ENCODE measurements at places on chromosomes 16 and 17. TPM values are rescaled to one million over a fixed set of nuclear protein-coding genes. Genes with fewer than 3 reads are reported as not detected.

GRCh38 chr16:24988129-24988518, 27.0 kb downstream of the ARHGAP17 start:
- H3K27me3 ChIP-seq: no peaks in the 10 kb centered on the region
- peak overlapping the region; percentile 12 for H3K4me3 ChIP-seq
- no peaks in the 10 kb centered on the region for H3K36me3 ChIP-seq
- no peak for DNase-seq
- H3K27ac ChIP-seq: peak overlapping the region; percentile 79

DNA sequence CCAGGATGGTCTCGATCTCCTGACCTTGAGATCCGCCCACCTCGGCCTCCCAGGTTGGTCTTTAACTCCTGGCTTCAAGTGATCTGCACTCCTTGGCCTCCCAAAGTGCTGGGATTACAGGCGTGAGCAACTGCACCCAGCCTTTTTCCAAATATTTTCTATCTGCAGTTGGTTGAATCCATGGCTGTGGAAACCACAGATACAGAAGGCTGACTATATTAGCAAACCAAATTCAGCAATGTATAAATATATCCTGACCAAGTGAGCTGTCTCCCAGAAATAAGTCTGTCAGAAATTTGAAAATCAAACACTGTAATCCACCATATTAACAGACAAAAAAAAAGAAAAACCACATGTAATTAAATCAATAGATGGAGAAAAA, 9.6 kb downstream of the CFDP1 start:
- H3K27me3 ChIP-seq: no peaks in the 10 kb centered on the region
- DNase-seq: no peak
- H3K4me1 ChIP-seq: peaks cover 35% of the 10 kb centered on the region
- H3K36me3 ChIP-seq: no peaks in the 10 kb centered on the region
- H3K27ac ChIP-seq: no peak overlapping the region
- no peak overlapping the region for H3K4me3 ChIP-seq

The FBXW10 gene
- total RNA-seq: 0.09 TPM

- H3K27me3 ChIP-seq: no peaks in the 10 kb centered on the region
- H3K36me3 ChIP-seq: no peaks in the 10 kb centered on the region
- peak overlapping the region; percentile 97 for H3K27ac ChIP-seq
Observed at GRCh38 chr16:81445966-81446906, 1.6 kb downstream of the CMIP start.

The SEPTIN12 gene
- total RNA-seq: not detected

DNA sequence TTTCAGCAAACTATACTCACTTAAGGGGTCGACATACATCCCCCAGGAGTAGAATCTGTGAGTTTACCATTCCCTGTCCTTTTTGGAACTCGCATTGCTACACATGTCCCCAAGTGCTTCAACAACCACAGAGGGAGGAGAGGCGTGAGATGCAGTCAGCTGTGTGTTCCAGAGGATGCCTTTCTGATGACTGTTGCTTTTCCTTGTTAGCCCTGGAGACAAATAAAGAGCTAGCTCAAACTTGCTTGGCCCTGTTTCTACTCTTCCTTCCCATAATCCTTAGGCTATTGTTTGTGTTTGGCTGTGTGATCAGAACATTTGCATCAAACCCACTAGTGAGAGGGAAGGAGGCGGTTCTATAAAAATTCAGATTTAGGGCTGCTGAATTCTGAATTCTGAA, 264.0 kb downstream of the ENGASE start:
- no peak overlapping the region for H3K27ac ChIP-seq
- no peak for DNase-seq
- H3K4me1 ChIP-seq: no peaks in the 10 kb centered on the region

The KIFC3 gene
- total RNA-seq: 72.4 TPM

The SLX4 gene
- 3.1 TPM for total RNA-seq

- no peak for DNase-seq
- no peaks in the 10 kb centered on the region for H3K36me3 ChIP-seq
- no peak overlapping the region for H3K27ac ChIP-seq
- no peaks in the 10 kb centered on the region for H3K27me3 ChIP-seq
- no peak overlapping the region for H3K4me3 ChIP-seq
Observed at GRCh38 chr17:65990593-65990992, 201.3 kb downstream of the CEP112 start.

The TUBB3 gene
- 8.0 TPM for total RNA-seq

GRCh38 chr17:17206124-17206912, at the start of gene PLD6:
TSS of gene PLD6 (minus strand) at chr17:17206333. CDS start at chr17:17206286, 47 bp downstream.
- no peaks in the 10 kb centered on the region for H3K27me3 ChIP-seq
- H3K4me1 ChIP-seq: peaks cover 25% of the 10 kb centered on the region
- peak within 1 kb of the TSS; percentile 58 for H3K4me3 ChIP-seq
- peak; percentile 52 for DNase-seq
- peak within 1 kb of the TSS; percentile 90 for H3K27ac ChIP-seq

GRCh38 chr16:85302018-85302847, 190.0 kb upstream of the CIBAR2 start:
- no peak overlapping the region for H3K27ac ChIP-seq
- H3K27me3 ChIP-seq: no peaks in the 10 kb centered on the region
- no peak overlapping the region for H3K4me3 ChIP-seq
- no peak for DNase-seq
- peaks cover 5% of the 10 kb centered on the region for H3K4me1 ChIP-seq

- H3K4me3 ChIP-seq: no peak overlapping the region
- H3K36me3 ChIP-seq: no peaks in the 10 kb centered on the region
- H3K27me3 ChIP-seq: no peaks in the 10 kb centered on the region
- no peak overlapping the region for H3K27ac ChIP-seq
- no peak for DNase-seq
Observed at GRCh38 chr16:81748476-81749198, 30.5 kb upstream of the PLCG2 start.

DNA sequence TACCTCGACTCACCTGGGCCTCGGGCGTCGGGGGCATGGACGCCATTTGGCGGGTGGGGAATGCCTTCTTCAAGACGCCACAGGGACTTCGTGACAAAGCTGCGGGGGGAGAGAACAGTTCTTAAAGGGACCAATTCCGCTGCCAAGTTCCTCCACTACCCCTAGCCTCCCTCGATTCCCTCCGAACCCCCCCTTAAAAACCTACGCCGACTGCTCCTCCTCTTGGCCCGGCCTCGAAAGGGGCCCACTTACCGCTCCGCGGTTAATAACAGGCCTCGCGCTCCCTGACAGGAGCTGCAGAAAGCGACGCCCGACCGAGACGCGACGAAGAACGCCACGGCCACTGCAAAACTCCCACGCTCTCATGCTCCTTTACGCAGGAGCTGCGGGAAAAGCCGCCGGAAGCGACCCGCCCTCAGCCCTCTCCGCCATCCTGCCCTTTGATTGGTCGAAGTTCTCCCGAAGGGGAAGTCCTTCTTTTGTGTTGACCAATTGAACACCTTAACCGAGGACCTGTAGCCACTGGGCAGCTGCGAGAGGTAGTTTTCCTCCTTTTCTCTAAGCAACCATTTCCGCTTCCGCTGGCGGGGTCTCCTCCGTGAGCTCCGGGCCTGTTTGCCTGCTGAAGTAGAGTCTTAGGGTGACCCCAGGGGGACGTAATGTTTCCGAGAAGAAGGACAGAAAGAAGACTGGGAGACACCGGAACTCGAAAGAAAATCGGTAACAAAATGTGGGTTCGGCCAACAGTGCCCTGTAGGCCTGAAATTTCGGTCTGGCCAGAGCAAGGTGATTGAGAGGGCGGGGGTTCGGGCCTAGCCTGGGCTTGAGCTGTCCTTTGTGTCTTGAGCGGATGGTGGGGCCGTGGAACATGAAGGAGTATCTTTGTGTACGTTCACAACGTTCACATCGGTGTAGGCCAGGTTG, at the start of the genes NAA60 and ZNF597:
NAA60 (plus strand) TSS at position 573 of the 924 bp plus-strand sequence. CDS start 32,548 bp downstream, outside the sequence.
ZNF597 (minus strand) TSS at position 397 of the 924 bp plus-strand sequence; CDS start at position 46, 351 bp downstream.
- no peak for DNase-seq
- peak within 1 kb of the TSS; percentile 73 for H3K4me3 ChIP-seq
- peak within 1 kb of the TSS; percentile 82 for H3K27ac ChIP-seq
- no peaks in the 10 kb centered on the region for H3K27me3 ChIP-seq
- H3K4me1 ChIP-seq: peaks cover 6% of the 10 kb centered on the region

GRCh38 chr16:23014592-23014991, 134.7 kb downstream of the USP31 start:
- H3K27me3 ChIP-seq: no peaks in the 10 kb centered on the region
- H3K36me3 ChIP-seq: no peaks in the 10 kb centered on the region
- H3K27ac ChIP-seq: no peak overlapping the region
- H3K4me1 ChIP-seq: no peaks in the 10 kb centered on the region

The AURKB gene
- total RNA-seq: 11.2 TPM

- peaks cover 28% of the 10 kb centered on the region for H3K4me1 ChIP-seq
- no peaks in the 10 kb centered on the region for H3K27me3 ChIP-seq
- H3K27ac ChIP-seq: peak overlapping the region; percentile 96
- no peak for DNase-seq
Observed at GRCh38 chr16:71288570-71288889, 672 bp downstream of the CMTR2 start.

GRCh38 chr17:81428516-81428915, 33.3 kb downstream of the BAHCC1 start:
- peak overlapping the region; percentile 47 for H3K27ac ChIP-seq
- DNase-seq: no peak
- H3K4me3 ChIP-seq: peak overlapping the region; percentile 1
- no peaks in the 10 kb centered on the region for H3K36me3 ChIP-seq

GRCh38 chr17:4733073-4733531, 1.9 kb downstream of the MED11 start:
- no peaks in the 10 kb centered on the region for H3K27me3 ChIP-seq
- DNase-seq: no peak
- H3K27ac ChIP-seq: no peak overlapping the region

- no peaks in the 10 kb centered on the region for H3K27me3 ChIP-seq
- H3K4me3 ChIP-seq: peak overlapping the region; percentile 65
- peaks cover 23% of the 10 kb centered on the region for H3K4me1 ChIP-seq
- peaks cover 8% of the 10 kb centered on the region for H3K36me3 ChIP-seq
Observed at GRCh38 chr17:7916385-7916682, 245 bp upstream of the RNF227 start.

The MEIOC gene
- under 0.01 TPM for total RNA-seq

- no peak overlapping the region for H3K27ac ChIP-seq
- H3K36me3 ChIP-seq: peaks cover 12% of the 10 kb centered on the region
- H3K4me1 ChIP-seq: no peaks in the 10 kb centered on the region
- H3K4me3 ChIP-seq: no peak overlapping the region
Observed at GRCh38 chr17:2368359-2368758, 31.1 kb downstream of the SGSM2 start.

DNA sequence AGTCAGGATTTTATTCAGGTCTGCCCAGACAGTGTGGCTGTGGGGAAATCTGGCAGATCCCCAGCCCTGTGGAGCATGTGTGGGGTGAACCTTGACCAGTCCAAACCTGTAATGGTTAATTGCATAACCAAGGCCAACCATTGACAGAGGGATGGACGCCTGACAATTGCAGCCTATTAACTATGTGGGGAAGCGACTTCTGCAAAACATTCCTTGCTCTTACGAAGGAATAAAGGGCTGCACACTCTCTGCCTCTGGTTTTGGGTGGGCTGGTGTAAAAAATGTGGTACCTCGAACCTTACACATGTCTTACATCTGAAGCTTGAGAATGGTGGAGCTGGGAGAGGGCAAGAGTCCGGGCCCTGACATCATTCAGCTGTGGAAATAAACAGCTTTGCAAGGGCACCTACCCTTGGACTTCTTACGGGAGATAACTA, 35.8 kb downstream of the MAF start:
- H3K4me1 ChIP-seq: no peaks in the 10 kb centered on the region
- no peaks in the 10 kb centered on the region for H3K27me3 ChIP-seq
- no peaks in the 10 kb centered on the region for H3K36me3 ChIP-seq
- H3K27ac ChIP-seq: no peak overlapping the region

The PIMREG gene
- total RNA-seq: 3.6 TPM

DNA sequence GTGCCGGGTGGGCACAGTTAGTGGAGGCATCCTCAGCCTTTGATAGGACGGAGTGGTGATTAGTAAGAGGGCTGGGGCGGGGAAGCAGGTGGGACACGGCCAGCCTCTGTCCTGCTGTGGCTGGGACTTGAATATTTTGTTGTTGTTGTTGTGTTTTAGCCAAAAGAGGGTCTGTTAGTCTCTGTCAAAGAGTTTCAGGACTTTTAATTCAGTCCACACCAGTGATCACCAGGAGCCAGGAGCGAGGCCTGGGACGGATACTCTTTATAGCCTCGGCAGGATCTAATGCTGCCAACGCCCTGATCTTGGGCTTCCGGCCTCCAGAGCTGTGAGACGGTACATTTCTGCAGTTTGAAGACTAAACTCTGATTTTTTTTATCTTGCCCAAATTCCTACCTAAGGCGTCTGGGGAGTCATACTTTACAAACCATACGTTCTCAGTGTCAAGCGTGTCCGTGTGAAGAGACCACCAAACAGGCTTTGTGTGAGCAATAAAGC, 2.9 kb upstream of the RNF213 start:
- H3K4me1 ChIP-seq: peaks cover 34% of the 10 kb centered on the region
- no peak for DNase-seq
- H3K4me3 ChIP-seq: no peak overlapping the region
- H3K36me3 ChIP-seq: no peaks in the 10 kb centered on the region
- H3K27me3 ChIP-seq: no peaks in the 10 kb centered on the region

- no peak overlapping the region for H3K27ac ChIP-seq
- no peaks in the 10 kb centered on the region for H3K27me3 ChIP-seq
- H3K4me3 ChIP-seq: no peak overlapping the region
- H3K4me1 ChIP-seq: no peaks in the 10 kb centered on the region
- H3K36me3 ChIP-seq: no peaks in the 10 kb centered on the region
Observed at GRCh38 chr16:73196670-73197069, 148.7 kb upstream of the ZFHX3 start.

The BCL6B gene
- total RNA-seq: 0.79 TPM

DNA sequence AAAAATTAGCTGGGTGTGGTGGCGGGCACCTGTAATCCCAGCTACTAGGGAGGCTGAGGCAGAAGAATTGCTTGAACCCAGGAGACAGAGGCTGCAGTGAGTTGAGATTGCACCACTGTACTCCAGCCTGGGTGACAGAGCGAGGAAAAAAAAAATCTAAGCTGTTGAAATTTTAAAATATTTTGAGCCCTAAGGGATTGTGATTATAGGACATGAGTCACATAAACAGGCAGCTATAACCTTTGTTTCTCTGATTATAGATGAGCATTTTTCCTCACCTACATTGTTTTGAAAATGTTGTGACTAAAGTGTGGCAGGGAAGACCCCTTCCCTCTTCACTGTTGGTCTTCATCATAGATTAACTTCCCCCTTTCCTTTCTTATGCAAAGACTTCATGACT, 135.5 kb downstream of the MGAT5B start:
- H3K36me3 ChIP-seq: no peaks in the 10 kb centered on the region
- H3K27ac ChIP-seq: no peak overlapping the region
- DNase-seq: no peak
- no peak overlapping the region for H3K4me3 ChIP-seq
- no peaks in the 10 kb centered on the region for H3K27me3 ChIP-seq
- H3K4me1 ChIP-seq: peaks cover 5% of the 10 kb centered on the region

GRCh38 chr17:35546487-35546886, 9.0 kb upstream of the SLFN12L start:
- no peaks in the 10 kb centered on the region for H3K27me3 ChIP-seq
- H3K27ac ChIP-seq: no peak overlapping the region
- no peaks in the 10 kb centered on the region for H3K4me1 ChIP-seq

GRCh38 chr17:73400915-73401545, 89.2 kb upstream of the CDC42EP4 start:
- no peak overlapping the region for H3K27ac ChIP-seq
- no peak overlapping the region for H3K4me3 ChIP-seq
- H3K4me1 ChIP-seq: no peaks in the 10 kb centered on the region
- no peaks in the 10 kb centered on the region for H3K27me3 ChIP-seq
- DNase-seq: no peak
- H3K36me3 ChIP-seq: no peaks in the 10 kb centered on the region

The ST6GALNAC2 gene
- 35.6 TPM for total RNA-seq

- peak overlapping the region; percentile 94 for H3K27ac ChIP-seq
- peaks cover 20% of the 10 kb centered on the region for H3K4me1 ChIP-seq
- H3K27me3 ChIP-seq: no peaks in the 10 kb centered on the region
- DNase-seq: no peak
- peaks cover 7% of the 10 kb centered on the region for H3K36me3 ChIP-seq
Observed at GRCh38 chr17:1829216-1829591, 498 bp downstream of the SMYD4 start.

The AXIN2 gene
- 3.2 TPM for total RNA-seq

GRCh38 chr17:83151442-83152226, 72.2 kb downstream of the METRNL start:
- no peak overlapping the region for H3K4me3 ChIP-seq
- no peak overlapping the region for H3K27ac ChIP-seq
- H3K27me3 ChIP-seq: no peaks in the 10 kb centered on the region
- H3K36me3 ChIP-seq: no peaks in the 10 kb centered on the region

The NPIPA3 gene
- total RNA-seq: 0.79 TPM

Data from esophagus squamous epithelium (tissue), 5 donors.